ENCODE measurements at places on chromosomes 7 and 10.

DNA sequence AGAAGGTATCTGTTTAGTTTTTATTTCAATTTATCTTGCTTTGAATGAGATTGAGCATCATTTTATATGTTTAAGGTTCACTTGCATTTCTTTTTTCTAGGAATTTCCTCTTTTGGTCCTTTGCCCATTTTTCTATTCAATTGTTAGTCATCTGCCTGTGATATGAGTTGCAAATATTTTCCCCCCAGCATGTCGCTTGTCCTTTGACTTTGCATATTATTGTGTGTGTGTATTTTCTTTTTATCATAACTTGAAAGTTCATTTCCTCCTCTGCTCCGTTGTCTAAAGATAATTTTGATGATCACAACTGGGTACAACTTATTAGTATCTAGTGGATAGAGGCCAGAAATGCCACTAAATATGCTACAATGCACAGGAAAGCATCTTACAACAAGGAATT lies 132.7 kb upstream of the MDFIC start:
- no peak for DNase-seq

- DNase-seq, result no peak
These were observed 32.3 kb downstream of the SMURF1 start for GRCh38 chr7:99111591-99111990.

GRCh38 chr7:94374721-94375566 lies 19.8 kb upstream of the COL1A2 start:
- DNase-seq, result no peak

- no peak for DNase-seq
These were observed 136.5 kb downstream of the COBL start for GRCh38 chr7:51180092-51180491.

DNA sequence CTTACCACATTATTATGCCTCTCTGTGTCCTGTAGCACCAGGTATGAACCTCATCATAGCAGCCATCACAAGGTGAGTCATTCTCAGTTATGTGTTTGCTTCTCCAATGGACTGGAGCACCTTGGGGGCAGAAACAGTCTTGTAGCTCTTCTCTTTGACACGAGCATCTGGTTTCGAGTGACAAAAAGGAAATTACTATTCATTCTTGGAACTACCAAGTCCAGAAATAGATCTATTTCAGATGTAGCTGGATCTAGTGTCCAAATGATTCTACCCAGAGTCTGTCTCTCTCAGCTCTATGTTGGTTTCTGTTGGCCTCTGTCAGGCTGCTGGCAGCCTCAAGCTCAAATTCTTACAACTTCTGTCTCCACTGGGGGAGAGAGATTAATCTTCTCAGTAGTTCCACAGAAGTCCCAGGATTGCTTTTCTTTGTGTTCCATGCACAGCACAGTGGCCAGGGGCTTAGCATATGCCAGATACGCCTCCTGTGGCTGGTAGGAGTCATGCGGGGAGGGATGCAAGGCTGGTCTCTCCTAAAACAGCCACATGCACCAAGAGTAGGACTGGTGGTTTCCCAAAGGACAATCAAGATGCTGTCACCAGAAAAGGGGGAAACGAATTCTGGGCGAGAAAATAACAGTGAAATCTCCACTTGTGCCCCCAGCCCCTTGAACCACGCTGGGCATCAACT lies 37.2 kb upstream of the PAPSS2 start:
- DNase-seq, result no peak

DNA sequence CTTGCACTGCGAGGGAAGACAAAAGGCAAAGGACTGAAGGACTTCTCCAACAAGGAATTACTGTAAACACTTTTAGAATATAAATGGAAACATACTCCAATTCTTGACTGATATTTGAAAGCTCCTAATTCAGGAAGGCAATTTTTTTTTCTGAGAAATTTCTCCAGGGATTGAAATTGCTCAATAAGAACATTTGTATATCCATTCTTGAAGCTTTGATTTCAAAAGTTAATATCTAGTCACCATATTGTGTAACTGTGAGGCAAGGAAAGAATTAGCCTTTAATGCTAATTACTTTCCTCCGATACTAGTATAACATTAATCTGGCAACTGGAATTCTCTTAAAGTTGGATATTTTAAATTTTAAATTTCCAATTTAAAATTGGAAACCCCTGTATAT lies 188.4 kb upstream of the COL1A2 start:
- DNase-seq, result no peak

DNA sequence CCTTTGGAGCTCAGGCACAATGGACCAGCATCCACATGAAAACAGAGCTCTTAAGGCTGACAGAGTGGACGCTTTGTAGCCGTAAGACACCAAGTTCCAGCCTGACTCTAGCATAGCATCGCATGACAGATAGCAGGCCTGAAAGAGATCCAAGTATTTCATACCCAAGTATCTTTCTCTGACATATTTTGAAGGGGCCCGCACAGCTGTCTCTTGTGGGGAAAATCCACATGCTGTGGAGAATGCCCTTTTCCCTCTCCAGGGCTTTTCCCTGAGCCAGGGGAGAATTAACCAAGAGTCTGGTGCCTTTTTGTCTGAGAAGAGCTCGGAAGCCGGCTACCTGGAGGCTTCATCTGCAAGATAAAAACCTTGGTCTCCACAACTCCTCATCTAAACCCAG lies 51.0 kb downstream of the CFAP46 start:
- DNase-seq, result no peak

GRCh38 chr10:21993360-21994001 lies 10.0 kb downstream of the DNAJC1 start:
- no peak for DNase-seq

- DNase-seq, result no peak
These were observed 99.0 kb upstream of the PITRM1 start for GRCh38 chr10:3271354-3272115.

DNA sequence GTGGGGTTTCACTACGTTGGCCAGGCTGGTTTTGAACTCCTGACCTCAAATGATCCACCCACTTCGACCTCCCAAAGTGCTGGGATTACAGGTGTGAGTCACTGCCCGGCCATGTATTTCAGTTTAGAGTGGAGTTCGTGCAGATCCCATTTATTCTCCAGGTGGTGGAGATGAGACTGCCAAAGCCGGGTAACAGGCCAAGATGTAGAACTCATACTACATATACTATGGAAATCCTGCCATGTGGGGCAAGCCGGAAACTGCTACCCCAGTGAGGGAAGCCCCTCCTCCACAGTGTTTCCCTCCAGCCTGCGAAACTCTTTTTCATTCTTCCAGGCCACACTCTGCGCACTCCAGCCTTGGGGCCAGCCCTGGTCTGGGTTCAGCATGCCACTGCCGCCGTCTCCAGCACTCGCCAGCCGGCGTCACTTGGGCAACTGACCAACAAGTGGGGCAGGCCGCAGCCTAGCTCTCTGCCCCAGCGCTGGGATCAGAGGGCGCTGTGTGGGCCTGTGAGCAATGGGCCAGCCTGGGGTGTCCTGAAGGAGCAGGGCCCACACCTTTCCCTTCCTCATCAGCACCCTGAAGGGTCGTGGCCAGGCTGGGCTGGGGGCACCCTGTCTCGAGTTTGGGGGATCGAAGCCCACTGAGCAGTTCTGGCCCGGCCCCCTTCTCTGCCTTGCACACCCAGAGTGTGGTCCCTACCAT lies 122.0 kb downstream of the TRRAP start:
- no peak for DNase-seq

GRCh38 chr7:40836218-40836617 lies 701.4 kb downstream of the SUGCT start:
- no peak for DNase-seq

DNA sequence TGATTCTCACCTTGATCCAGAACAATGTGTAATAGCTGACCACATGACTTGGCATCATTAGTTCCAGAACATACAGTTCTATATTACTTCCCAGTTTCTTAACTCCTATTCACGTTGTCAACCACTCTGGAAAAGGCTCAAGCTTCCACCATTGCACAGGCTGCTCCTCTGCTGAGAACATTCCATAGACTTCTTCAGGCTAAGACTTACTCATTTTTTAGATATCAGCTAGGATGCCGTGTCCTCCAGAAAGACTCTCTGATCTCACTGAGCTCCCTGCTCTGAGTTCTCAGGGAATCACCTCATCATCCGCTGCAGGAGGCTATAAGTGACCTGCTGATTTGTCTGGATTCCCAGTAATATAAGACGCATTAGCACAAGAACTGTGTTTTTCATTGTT lies 73.1 kb downstream of the HTR7 start:
- no peak for DNase-seq

DNA sequence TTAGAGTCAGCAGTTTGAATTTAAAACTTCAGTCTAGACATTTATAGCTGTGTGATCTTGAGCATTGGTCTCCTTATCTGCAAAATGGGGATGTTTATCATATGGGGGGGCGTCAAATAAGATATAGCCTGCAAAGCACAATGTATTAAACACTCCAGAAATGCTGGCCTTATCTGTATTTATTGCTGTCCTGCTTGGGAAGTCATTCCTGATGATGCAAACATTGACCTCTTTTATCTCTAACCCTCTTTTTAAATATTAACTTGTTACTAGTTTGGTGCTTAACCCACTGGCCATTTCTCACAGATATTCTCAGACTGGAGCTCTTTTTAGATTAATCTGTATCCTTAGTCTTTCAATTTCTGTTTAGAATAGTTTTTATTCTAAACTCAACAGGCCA lies 13.2 kb downstream of the MRPS33 start:
- no peak for DNase-seq
